ENCODE measurements at places on chromosomes 3 and 15.

DNA sequence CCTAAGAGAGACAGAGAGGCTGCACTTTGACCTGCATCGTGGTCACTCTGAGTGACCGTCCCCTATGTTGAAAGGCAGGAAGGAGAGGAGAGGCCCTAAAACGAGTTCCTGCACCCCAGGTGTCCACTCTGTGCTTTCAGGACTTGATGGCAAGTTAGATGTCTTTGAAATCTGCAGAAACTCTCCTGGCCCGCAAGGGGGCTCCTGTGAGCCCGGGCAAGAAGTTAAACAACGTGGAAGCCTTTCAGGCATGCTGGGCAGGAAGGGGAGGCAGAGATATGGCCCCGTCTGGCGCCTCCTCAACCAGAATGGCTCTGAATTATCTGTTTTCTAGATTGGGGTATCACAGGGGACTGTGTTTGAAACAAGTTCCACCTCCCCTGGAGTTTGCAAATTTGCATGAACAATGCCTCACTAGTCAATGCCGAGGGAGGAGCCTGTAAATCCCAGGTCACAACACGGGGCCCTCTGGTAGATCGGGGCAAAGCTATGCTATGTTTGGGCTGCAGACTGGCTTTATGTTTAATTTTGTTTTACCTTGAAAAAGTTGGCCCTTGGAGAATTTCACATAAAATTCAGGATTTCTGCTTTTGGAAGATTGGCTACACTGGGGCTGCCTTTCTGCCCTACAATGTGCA, 9.8 kb downstream of the CTXND1 start:
- DNase-seq = no peak

- no peak for DNase-seq
Measured at GRCh38 chr3:149933858-149934257, 36.8 kb downstream of the PFN2 start.

DNA sequence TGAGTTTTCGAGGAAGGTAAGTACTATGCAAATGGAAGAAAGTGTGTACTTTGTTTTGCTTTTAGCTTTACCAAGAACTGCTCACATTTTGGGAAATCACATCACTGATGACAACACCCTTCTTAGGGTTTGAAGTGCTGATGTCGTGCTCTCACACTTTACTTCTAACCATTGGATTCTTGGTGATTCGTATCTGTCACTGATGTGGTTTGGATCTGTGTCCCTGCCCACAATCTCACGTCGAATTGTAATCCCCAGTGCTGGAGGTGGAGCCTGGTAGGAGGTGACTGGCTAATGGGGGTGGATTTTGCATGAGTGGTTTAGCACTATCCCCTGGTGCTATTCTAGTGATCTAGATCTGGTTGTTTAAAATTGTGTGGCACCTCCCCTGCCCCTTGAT, 75.4 kb upstream of the RGMA start:
- no peak for DNase-seq

- no peak for DNase-seq
Measured at GRCh38 chr3:48716508-48716981, 476 bp downstream of the IP6K2 start.

DNA sequence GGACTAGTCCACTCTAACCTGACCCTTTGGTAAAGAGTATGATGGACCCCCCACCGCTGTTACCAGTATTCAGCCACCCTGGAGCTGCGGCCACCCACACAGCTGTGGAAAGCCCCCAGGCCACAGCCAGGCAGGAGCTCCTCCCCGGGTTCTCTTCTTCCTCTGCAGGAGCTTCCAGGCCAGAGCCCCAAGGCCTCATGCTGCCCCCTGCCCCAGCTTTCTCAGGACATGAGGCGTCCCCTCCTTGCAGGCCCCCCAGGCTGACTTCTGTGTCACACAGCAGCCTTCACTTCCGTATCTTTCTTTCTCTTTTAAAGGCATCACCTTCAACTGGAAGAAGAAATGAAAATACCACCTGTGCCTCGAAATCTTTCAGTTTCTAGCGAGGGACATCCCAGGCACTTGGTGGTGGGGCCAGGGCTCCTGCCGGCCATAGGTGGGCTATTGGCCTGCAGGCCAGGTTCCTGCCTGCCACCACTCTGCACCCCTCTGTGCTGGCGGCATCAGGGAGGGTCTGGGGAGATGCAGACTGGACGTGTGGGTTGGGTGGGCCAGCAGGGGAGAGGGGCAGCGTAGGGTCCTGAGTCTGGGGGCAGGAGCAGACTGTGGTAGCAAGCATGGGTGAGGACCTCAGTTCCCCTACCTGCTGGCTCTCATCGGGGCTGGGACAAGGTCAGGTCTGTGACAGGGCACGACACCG, 19.9 kb downstream of the KLF13 start:
- DNase-seq = no peak

- DNase-seq = no peak
Measured at GRCh38 chr3:12866836-12867235, 25.5 kb upstream of the RPL32 start.

DNA sequence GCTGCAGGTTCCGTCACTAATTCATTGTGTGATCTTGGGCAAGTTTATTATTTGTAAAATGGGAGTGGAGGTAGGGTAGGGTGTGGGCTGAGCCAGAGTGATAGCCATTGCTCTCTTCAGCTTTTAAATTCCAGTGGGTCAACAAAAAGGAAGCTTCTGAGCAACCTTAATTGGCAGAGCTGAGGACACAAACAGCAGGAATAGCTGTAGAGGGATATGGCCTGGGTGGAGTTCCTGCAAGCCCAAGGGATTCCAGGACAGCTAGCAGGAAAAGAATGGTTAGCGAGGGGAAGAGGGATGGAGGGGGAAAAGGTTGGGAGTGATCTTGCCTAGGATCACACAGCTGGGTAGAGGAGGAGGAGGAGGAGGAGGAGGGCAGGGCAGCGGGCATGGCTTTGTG, 11.4 kb downstream of the CCK start:
- DNase-seq = no peak

- DNase-seq = no peak
Measured at GRCh38 chr15:58705105-58705504, 44.4 kb downstream of the ADAM10 start.

DNA sequence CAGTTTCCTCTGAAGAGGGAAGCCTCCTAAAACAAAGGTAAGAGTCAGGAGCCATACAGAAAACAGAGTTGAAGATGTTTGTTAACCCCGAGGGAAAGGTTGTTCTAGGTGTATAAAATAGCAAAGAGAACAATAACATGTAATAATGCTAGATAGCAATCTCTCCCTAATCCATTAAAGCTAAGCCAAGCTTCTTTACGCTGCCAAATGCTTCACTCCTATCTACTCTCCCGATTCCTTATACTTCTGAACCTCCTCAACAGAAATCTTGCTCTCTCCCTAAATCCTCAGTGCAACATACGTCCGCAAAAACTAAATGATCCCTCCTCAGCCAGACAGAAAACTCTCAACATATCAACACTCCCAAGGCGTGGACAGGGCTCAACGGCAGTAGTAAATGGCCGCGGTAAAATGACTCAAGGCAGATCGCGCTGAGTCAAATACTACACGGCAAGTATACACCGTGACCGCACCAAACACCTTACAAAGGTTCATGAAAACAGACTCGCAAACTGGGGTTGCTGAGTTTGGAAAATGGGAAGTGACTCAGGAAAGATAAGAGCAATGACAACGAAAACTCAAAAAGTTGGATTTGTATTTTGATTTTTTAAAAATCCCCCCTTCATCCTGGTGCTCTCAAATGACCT, 682 bp downstream of the CLDND1 start:
- DNase-seq = peak; percentile 12

DNA sequence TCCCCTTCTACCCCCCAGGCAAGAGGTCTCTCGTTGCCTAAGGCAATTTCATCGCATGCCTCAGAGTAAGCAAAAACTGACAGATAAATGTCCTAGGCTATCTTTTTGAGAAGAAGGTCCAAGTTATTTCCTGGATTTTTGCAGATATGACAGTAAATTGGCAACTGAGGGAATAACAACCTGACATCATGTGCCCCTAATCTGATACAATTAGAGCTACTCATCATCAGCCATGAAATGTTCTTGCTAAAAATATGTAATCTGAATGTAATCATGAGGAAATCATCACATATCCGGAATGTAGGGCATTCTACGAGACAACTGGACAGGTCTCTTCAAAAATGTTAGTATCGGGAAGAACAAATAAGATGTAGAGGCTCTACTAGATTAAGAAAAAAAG, 44.1 kb downstream of the TNIK start:
- no peak for DNase-seq

DNA sequence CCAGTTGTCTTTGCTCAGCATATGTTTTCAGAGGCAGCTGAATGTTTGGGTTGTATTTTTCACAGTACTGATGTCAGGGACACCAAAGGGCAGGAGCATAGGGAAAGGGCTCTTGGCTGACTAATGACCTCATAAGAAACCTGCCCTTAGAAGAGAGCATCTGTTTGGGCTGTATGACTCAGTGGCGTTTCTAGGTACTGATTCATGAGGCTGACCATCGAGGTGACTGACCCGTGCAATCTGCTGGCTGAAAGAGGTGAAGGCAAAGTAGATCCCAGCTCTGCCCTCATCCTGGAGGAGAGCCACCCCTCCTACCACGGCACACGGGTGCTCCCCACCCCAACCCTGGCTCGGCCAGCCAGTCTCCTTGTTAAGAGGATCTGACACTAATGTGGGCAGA, 8.3 kb downstream of the LMCD1 start:
- no peak for DNase-seq
